ENCODE measurements at places on chromosomes 6 and 20.

GRCh38 chr6:155077331-155077730 lies 82.2 kb downstream of the TIAM2 start:
- peak; percentile 75 for DNase-seq

DNA sequence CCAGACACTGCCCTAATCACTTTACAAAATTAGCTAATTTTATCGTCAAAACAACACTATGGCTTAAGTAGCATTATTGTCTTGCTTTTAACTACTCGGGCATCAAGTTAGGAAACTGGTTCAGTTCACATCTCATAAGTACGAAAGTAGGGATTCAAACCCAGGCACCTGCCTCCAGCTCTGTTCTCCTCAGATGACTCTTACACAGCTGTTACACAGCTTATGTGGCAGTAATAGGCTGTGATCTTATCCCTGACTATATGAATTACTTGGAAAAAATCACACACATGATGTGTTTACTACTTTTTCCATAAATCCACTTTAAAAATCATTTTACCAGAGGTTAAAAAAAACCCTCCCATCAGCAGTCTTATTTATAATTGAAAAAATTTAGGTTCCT lies 389.2 kb upstream of the FLRT3 start:
- no peak for DNase-seq

GRCh38 chr20:41408986-41409385 lies 42.4 kb upstream of the EMILIN3 start:
- no peak for DNase-seq

GRCh38 chr20:17448071-17448470 lies 83.1 kb downstream of the BFSP1 start:
- no peak for DNase-seq

DNA sequence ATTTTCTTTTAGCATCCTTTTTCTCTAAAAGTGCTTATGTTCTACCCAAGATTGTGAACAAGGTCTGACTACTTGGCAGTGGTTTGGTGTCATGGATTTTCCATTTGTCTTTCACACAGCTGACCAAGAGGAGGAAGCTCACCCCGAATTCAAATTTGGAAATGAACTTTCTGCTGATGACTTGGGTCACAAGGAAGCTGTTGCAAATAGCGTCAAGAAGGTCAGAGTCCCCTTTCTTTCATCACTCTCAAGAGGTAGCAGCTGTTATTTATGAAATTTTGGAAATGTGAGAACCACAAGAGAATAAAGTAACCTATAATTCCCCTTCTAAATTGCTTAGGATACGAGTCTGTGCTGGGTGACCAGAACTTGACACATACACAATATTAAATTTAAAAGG lies 113.0 kb upstream of the LAMP5 start:
- no peak for DNase-seq

- no peak for DNase-seq
These were observed 1.7 kb upstream of the EHMT2 start for GRCh38 chr6:31899215-31899614.

GRCh38 chr6:75171986-75172385 lies 33.9 kb downstream of the COL12A1 start:
- no peak for DNase-seq

GRCh38 chr20:53873230-53873604 lies 197.2 kb downstream of the BCAS1 start:
- DNase-seq, result no peak

DNA sequence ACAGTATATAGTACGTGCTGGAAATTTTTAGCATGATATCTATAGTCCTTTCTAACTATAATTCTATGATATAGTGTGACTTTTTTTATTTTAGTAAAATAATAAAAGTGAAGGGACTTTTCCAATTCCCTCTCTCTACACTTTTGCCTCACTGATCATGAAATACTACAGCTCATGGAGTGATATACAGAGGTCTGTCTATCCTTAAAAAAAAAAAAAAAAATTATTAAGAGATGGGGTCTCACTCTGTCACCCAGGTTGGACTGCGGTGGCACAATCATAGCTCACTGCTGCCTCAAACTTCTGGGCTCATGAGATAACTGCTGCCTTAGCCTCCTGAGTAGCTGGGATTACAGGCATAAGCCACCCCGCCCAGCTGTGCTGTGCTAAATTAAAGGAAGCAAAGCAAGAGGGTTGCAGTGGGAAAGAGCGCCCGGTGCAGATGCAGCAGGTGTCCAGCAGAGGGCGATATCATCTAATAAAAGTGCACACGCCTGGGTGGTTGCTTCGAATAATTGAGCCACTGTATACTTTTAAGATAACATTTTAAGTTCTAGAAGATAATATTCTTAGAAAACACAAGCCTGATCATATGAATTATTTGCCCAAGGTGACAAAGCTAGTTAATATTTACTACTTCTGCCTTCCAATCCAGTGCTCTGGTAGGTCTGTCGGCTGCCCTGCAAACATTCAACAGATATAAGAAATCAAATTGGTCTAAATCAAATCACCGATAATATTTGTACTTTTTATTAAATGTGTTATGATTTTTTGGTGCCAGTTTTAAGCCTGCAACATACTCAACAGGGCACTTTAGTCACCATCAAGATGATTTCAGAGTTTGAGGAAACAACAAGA lies 94.9 kb upstream of the NT5E start:
- DNase-seq, result peak; percentile 58

DNA sequence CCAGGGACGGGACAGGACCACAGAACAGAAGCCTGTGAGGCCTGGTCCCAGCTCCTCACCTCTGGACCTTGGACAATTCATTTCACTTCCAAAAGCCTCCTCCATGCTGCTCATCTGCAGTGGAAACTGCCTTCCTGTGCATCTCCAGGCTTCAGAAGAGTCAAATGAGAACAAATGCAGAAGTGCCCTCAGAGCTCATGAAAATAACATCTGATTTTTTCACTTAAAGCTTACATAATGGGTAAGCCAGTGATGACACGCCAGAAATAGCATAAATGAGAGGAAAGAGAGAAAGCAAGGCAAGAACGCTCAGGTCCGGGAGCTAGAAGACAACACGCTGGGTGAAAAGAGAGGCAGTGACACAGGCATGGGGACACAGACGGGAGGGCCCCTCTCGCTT lies 7.9 kb downstream of the CNKSR3 start:
- no peak for DNase-seq

- DNase-seq, result peak; percentile 89
These were observed 455.0 kb downstream of the RFPL4B start for GRCh38 chr6:112802144-112802543.

- no peak for DNase-seq
These were observed 80.7 kb downstream of the C6orf52 start for GRCh38 chr6:10613723-10614122.

- no peak for DNase-seq
These were observed 8.0 kb upstream of the ARG1 start for GRCh38 chr6:131565056-131565455.

- DNase-seq, result no peak
These were observed 34.2 kb upstream of the MDGA1 start for GRCh38 chr6:37731888-37732287.

DNA sequence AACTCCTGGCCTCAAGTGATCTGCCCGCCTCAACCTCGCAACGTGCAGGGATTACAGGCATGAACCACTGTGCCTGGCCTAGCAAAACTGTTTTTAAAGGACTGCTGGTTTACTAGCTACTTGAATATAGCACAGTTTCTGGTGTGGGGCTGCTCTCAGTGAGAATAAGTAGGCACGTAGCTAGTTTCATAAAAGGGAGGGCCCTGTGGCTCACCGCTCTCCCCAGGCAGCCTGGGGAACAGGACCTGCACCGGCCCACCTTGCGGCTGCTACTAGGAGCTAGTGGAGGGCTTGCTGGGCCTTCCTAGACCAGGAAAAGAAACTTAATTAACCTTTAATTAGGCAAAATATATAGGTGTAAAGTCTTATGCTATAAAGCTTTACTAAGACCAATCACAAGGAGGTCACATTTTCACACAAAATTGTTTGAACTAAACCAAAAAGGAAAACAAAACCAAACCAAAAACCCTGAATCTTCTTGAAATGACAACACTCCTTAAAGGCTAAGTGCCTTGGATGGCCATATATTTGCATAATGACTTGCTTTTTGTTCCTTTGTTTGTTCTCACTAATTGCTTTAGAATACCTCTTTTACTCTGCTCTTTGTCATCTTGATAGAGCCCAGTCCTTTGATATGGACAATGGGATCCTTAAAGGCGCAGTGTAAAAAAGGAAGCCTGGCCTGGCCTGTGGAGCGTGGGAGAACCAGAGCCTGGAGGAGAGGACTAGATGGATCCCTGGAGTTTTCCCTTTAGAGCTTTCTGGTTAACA lies 69.5 kb upstream of the SAMD5 start:
- no peak for DNase-seq

DNA sequence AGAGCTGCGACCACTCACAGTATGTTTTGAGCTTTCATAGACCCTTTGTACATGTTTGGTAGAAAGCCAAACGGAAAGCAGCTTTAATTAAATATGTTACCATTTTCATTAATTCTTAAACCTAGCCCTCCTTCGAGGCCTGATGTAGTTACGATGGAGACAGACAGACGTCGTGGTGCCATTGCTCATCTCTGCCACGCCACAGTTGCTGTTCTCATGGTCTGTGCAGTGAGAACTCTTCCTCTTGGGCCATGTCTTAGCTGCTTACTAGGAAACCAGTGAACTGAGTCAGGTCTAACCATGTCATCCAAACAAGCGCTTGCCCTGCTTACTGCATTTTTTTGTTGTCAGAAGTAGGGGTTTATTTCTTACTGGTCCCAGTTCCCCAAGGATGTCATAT lies 62.8 kb downstream of the SNX9 start:
- no peak for DNase-seq

DNA sequence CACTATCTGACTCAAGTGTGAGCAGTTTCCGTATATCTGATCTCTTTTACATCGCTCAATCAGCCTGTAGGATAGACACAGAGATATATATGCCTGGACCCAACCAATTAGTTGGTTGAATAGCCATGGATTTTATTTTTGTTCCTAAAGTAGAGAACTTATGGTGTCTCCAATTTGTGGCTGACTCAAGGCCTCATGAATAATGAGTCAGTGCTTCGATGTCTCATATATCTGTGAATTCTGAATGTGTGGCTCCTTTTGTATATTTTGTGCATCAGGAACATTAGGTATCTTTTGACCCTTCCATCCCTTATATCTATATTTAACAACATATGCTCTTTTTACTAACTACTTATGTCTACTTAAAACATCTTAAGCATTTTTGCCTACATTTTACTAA lies 64.5 kb downstream of the OR2B2 start:
- no peak for DNase-seq

DNA sequence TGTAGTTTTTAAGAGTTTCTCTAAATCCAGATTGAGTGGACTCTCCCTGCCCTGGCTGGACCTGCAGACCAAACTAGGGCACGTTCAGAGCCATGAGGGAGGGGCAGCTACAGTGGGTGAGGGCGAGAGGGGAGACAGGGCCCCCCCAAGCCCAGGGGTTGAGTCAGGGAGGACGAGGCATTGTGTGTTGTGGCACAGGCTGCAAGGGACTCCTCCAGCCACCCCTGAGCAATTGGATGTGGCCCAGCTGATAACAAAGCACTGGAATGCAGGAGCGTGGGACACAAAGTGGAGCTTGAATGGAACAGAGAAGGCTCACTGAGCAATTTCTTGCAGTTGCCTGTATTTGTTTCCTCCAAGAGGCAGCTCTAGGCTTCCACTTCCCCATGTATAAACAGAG lies 43.5 kb upstream of the MYL9 start:
- no peak for DNase-seq

DNA sequence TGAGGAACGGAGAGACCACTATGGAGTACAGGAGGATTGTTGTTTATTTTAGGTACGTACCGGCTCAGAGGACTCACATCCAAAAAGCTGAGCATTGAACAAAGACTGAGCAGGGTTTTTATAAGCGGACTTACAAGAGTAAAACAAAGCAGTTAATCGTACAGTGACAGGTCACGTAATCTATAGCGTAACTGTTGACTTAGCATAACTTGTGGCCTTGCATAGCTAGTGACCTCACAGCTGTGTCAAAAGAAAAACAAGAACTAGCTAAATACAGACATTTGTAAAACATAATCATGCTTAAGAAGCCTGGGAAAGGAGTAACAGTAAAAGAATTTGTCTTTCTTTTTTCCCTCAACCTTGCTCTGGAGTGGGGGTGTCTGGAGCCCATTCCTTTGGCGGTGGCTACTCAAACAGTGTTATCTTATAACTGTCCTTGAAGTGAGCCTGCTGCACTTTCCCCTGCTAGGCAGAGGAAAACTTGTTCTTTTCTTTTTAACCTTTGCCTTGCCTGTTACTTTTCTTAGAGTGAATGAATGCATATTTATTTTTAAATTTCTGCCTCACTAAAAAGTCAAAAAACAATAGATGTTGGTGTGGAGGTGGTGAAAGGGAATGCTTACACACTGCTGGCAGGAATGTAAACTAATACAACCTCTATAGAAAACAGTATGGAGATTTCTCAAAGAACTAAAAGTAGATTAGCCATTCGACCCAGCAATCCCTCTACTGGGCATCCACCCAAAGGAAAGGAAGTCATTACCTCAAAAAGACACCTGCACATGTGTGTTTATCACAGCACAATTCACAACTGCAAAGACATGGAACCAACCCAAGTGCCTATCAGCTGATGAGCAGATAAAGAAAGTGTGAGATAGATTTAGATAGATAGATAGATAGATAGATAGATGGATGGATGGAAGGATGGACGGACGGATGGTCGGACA lies 109.0 kb downstream of the TAF4 start:
- no peak for DNase-seq

DNA sequence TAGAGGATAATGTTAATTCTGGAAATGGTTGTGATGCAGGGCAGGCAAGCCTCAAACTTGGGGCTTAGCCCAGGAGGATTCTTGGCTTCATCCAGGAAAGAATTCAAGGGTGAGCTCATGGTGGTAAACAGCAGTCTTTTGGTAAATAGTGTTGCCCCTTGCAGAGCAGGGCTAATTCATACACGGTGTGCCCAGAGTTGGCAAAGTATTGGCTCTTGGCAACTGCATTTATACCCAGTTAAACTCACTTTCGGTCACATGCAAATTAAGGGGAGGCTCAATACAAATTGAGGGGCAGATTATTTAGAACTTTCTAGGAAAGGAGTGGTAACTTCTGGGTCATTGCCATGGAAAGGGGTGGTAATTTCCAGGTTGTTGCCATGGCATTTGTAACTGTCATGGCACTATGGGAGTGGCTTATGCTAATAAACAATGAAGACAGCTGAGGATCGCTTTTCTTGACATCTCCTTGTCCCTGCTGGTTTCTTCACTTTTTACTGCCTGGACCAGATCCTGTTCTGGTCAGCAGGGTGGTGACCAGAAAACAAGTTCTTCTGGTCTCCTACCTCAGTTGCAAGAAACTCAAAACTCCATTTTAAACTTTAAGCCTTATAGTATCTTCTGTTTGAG lies 3.9 kb upstream of the OTOR start:
- no peak for DNase-seq

- no peak for DNase-seq
These were observed 136.4 kb downstream of the UST start for GRCh38 chr6:148883270-148883669.

GRCh38 chr6:44297063-44298038 lies 15.8 kb downstream of the AARS2 start:
- no peak for DNase-seq

DNA sequence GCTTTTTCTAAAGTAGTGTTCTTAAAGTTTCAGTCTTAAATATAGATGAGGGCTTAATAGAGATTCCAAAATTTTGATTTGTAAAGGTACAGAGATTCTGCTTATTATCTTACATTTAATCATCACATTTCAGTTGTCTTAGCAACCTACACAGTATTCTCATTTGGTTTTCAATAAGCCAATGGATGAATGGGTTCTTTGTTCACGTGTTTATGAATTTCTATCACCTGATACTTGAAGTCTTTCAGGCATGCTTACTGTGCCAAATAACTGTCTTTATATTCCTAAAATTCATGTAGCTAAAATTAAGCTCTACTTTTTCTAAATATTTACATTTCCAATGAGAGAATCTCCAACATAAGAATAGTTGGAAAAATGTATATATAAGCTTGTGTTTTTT lies 152.7 kb downstream of the EYA4 start:
- no peak for DNase-seq

- no peak for DNase-seq
These were observed 2.2 kb downstream of the UQCC1 start for GRCh38 chr20:35409542-35409941.

Measured in AG09309 (cell line).